Renal cortex interstitium (tissue), 15 donors: ENCODE measurements at places on chromosomes 3 and 15. TPM values are rescaled to one million over a fixed set of nuclear protein-coding genes. Genes with fewer than 3 reads are reported as not detected.
A peak's percentile ranks its signal among the peaks of the same experiment; 100 is the strongest.

- no peak for DNase-seq
Measured at GRCh38 chr15:94263341-94264273, 32.2 kb downstream of the MCTP2 start.

DNA sequence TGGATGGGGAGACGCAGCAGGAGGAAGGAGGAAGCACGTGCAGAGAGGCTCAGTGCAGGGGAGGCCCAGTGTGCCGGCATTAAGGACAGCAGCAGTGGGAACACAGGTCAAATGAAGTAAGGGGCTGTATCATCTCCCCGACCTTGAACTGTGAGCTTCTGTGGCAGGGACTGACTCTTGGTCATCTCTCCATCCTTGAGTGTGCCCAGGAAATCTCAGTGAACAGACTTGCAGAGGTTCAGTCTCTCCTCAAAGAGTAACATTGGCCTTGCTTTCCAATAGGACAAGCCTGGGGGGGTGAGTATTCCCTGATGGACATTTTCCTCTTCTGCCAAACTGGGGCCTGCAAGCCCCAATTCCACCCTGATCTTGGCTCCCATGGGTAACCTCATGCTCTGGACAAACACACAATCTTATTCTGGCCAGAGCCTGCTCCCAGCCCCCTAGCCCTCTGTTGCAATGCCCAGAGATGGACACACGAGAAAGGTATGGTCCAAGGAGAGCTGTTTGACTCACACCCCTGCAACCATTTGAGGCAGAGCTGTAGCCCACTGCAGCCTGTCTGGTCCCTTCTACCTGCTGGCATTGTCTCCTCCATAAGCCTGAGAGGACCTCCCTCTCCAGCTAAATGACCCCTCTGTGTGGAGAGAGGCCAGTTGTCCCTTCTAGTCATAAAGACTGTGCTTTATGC lies 50.9 kb downstream of the TLE3 start:
- no peak for DNase-seq

DNA sequence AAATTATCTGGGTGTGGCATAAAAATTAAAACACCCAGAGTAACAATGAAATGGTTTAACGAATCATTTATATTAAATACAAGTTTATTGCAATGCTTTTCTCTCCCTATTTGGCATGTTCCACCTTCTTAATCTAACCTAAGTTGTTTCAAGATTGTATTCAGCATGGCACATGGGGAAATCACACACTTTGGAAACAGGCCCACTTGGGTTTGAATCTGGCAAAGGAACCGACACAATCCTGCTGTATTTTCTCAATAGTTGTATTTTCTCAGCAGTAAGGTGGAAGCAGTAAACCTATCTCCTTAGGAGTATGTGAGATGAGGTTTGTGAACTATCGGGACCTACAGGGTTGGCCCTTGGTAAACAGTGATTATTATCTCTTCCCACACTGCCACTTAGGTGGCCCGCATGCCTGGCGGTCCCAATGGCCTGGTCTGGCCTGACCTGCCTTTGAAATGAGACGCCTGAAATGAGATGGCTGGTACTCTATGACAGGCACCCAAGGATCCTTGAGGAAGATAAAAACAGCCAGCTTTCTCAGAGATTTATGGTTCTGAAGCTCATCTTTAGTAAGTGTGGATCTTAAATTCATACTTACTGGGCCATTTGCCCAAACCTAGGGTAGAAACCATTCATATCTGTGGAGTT lies 45.3 kb upstream of the VILL start:
- DNase-seq = no peak

DNA sequence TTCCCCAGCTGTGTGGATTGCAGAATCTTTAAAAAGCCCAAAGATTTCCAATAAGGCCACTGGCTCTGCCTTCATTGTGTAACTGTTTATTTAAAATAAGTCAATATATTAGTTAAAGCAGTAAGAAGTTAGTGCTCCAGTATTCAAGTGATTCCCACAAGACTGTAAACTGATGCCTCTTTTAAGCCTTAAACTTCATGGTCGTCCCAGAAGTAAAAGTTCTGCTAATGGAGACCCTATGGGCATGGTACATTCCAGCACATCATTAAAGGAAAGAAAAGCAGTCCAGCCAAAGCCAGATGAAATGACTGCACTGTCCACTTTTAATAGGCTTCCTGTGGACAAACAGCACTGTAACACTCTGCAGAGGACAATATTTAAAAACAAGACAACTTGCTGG lies 512.6 kb downstream of the MECOM start:
- DNase-seq = no peak

GRCh38 chr15:85607842-85608241 lies 186.9 kb downstream of the KLHL25 start:
- no peak for DNase-seq

GRCh38 chr15:62068071-62068809 lies 1.5 kb downstream of the C2CD4A start:
- DNase-seq = no peak

- no peak for DNase-seq
Measured at GRCh38 chr3:42438758-42439157, 28.3 kb upstream of the LYZL4 start.

DNA sequence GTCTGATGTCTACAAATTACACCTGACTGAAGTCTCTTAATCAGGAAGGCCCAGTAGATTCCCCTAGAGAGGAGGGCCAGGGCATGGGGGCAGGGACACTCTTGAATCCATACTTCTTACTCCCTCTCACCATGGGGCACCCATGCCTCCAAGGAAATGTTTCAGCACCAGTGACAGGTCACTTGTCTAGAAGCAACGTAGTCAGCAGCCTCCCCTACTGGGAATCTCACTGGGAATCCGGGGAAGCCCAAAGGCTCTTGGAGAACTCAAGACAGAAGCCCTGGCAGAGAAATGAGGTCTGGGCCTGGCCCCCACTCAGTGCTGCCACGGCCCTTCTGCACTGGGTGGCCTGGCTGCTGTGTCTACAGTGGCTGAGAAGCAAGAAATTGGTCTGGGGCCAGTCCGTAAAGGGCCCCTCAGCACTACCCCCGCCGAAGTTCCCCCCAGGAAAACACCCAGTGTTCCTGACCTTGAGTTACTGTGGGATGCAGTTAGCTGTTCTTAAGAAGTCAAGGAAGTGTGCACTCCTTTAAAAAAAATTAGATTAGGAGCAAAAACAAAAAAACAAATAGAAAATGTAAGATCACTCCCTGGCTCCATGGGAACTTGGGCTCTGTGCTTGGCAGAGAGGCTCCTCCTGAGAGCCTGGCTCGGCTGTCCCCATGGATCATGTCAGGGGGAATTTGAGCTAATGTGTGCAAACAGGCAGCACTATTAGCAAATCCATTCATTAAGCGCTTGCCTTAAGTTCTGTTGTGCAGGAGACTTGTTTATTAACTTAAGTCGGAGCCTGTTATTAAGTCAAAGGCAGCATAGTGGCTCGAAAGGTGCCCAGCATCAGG lies 5.4 kb upstream of the LINGO1 start:
- no peak for DNase-seq

DNA sequence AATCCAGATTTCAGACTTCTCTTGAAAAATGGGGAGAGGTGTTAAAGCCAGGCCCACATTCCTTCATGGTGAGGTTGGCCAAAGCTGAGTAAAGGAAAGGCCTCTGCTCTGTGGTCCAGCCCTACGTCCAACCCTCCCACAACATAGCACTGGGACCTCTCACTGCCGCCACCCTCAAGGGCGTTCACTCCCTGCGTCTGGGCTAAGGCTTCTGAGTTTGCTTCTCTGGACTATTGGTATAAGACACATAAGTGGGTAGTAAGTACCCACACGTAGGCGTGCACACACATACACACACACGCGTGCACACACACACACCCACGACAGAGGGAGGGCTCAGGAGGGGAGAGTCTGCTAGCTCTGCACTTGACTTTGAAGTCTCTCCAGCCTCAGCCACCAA lies 80.2 kb upstream of the PXYLP1 start:
- no peak for DNase-seq

- peak; percentile 65 for DNase-seq
Measured at GRCh38 chr3:126389112-126389793, 5.5 kb upstream of the CFAP100 start.

DNA sequence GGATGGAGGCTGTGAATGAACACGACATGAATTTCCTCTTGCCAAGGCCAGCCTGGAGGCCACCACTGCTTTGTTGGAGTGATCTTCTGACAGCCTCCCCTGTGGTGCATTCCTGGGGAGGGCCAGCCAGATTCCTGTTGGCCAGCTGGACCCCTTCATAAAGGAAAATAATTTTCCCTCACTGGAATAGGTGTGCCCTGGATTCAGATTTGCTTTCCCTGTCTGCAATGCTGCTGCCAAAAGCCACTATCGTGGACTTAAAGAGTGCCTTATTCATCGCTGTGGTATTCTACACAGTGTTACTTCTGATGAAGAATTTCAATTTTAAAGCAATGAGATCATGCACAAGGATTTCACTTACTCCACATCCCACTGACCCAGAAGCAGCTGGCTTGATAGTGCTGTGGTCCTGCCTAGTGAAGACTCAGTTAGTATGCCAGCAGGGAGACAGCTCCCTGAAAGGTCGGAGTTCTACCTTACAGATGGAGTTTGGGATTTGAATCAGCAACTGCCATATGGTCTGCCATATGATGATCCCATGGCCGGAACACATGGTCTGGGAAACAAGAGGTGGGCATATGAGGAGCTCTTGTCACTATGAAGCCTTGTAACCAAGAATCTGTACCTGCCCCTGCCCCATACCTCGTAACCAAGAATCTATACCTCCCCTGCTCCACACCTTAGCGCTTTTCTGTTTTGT lies 145.2 kb downstream of the KLF13 start:
- DNase-seq = no peak

DNA sequence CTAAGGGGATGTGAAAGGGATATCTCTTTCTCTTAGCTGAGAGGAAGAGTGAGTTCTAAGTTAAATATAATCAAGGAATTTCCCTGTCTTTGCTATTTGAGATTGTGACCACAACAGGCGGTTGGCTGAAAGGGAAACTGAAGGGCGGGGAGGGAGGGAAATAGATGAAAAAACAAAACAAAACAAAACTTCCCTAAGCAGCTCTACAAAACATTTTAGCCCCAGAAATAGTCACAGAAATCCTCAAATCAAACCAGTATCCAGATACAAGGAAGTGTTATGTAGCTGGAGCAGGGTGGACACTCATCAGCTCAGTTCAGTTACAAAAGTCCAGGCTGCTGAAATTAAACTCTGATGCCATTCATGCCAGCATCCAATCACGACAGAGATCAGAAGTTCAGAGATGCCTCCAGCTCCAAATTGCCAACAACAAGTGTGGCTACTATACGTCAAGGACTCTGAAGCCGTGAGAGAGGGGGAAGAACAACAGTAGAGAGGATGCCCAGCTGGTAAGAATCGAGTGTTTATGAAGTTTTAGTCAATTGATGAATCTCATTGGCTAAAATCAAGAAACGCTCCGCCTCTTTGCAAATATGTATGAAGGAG lies 319 bp upstream of the TP63 start:
- DNase-seq = no peak

DNA sequence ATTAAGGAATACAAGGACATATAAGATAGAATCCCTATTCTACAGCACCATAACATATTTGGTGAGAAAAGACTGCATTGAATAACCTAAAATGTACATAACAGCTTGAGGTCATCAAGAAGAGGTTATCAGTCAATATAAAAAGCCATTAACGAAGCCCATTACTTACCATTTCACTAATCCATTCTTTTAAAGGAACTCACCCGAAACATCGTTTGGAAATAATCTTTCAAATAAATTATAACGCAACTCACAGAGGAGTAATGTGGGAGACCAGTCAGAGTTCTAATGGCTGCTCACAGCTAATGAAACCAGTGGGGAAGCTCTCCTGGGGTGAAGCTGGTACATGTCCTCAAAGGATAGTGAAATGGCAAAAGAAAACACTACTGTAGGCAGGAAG lies 188.4 kb downstream of the TBC1D5 start:
- DNase-seq = no peak

- no peak for DNase-seq
Measured at GRCh38 chr3:23923786-23924185, 6.9 kb downstream of the RPL15 start.

DNA sequence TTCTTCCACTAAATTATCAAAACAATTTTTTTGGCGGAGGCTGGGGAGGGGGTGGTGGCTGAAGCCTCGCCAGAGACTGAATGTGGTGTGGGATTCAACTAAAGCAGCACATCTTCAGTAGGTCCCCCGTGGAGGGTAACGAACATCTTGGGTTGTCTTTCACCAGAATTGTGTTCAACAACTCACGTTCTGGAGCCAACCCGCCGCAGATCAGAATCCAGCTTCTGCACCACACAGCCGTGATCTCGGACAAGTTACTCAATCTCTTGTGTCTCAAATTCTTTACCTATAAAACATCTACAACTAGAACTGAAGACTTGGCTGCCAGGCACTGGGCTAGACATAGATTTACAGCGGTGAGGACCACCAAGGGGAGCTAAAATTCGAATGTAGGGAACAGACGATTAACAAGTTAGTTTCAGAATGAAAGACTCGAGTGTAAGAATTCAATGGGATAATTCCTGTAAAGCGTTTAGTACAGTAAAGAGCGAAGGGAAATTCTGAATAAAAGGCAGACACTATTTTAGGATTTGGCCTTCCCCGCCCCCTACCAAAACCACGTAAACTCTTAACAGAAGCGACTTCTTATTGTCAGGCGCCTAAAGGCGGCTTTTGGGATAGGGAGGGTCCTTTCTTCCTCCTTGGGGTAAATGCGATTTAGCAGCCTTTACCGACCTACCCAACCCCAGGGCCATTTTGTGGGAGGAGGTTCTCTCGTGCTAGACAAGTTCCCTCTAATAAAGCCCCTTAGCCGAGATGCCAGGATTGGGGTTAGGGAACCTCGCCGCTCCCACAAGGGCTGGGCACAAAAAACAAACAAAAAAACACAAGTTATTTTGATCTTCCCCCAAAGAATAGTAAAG lies 697 bp upstream of the RAB5A start:
- no peak for DNase-seq

Gene TRPC1
- 8.7 TPM for polyA plus RNA-seq

Gene HTR3D
- polyA plus RNA-seq = not detected

Gene FBLN2
- polyA plus RNA-seq = 20.0 TPM

Gene RAD18
- 12.4 TPM for polyA plus RNA-seq

Gene PPP1R2
- polyA plus RNA-seq = 65.4 TPM

Gene SLC22A13
- 2.7 TPM for polyA plus RNA-seq

Gene ATP8B4
- polyA plus RNA-seq = 3.2 TPM

Gene PLA2G4E
- polyA plus RNA-seq = not detected

Gene A4GNT
- polyA plus RNA-seq = 1.00 TPM
